Kidney capillary endothelial cell (primary cell): ENCODE measurements at places on chromosomes 2 and 18.

- DNase-seq = no peak
Measured at GRCh38 chr2:74728842-74729241, 74.8 kb downstream of the SEMA4F start.

GRCh38 chr2:48480526-48480925 is 49.4 kb upstream of the STON1 start:
- no peak for DNase-seq

- no peak for DNase-seq
Measured at GRCh38 chr18:64132871-64133270, 16.0 kb downstream of the LINC00305 start.

DNA sequence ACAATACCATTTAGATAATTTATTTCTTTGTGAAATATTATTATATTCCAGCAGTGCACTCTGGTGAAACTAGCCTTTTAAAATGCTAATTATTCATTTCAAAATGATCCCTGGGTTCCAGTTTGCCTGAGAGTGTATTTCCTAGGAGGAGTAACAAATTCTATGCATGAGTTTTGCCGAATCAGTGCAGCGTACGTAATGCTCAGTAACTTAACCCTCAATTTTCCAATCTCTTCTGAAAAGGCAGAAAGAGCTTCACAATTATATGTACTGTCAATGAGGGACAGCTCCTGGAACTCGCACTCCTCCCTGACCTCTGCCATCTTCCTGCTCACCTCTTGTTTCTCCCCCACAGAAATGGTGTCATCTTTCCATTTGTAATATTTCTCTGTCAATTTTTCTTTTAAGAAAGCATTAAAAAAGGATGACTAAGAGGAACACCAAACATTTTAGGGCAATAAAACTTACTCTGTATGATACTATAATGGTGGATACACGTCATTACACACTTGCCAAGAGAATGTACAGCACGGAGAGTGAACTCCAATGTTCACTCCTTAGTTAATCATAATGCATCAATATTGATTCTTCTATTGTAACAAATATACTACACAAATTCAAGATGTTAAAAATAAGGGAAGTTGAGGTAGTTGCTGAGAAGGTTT is 25.7 kb upstream of the XIRP2 start:
- no peak for DNase-seq

GRCh38 chr2:176317623-176318065 is 48.4 kb downstream of the MTX2 start:
- no peak for DNase-seq

GRCh38 chr2:21253311-21254027 is 129.7 kb downstream of the TDRD15 start:
- DNase-seq = no peak

DNA sequence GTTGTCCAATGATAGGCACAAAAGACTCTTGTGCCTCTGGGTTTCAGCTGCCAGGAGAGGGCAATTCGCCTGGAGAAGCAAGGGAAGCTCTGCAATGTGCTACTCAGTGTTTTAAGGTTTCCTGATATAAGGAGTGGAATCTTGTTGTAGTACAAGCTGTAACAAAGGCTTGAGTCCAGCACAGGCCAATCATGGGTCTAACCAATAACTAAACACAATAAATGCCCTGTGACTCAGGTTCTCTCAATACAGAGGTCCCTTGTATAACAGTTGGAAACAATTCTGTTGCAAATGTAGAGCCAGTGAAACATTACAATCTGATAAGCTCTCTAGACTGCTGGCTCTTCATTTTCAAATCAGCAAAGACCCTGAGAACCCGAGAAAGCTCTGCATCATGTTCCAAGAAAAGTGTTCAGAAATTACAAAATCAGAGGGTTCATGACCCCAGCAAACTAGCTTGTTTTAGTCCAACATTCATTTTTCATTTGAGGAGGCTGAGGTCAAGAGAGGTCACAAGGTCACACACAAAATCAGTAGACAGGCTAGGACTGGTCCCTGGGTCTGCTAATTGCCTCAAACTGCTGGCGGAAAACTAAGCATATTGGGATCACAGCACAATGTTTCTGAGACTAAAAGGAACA is 59.0 kb upstream of the DNMT3A start:
- no peak for DNase-seq

GRCh38 chr18:78192054-78192453 is 787.6 kb upstream of the SALL3 start:
- DNase-seq = no peak

DNA sequence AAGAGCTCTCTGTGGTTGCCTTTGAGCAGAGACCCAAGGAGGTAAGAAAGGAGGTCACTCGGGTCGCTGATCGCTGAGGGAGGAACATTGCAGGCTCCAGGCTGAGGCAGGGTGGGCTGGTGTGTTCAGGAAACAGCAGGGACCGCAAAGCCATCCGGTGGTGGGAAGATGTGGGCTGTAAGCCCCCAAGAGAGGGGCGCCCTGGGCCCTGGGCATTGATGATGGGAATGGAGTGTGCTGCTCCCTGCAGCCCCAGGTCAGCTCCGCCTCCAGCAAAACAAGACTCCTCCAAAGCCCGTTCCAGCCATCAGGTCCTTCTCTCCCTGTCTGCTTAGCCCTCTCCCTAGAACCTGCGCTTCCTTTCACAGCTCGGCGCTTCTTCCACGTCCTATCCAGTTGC is 229.7 kb downstream of the KLHL29 start:
- no peak for DNase-seq

DNA sequence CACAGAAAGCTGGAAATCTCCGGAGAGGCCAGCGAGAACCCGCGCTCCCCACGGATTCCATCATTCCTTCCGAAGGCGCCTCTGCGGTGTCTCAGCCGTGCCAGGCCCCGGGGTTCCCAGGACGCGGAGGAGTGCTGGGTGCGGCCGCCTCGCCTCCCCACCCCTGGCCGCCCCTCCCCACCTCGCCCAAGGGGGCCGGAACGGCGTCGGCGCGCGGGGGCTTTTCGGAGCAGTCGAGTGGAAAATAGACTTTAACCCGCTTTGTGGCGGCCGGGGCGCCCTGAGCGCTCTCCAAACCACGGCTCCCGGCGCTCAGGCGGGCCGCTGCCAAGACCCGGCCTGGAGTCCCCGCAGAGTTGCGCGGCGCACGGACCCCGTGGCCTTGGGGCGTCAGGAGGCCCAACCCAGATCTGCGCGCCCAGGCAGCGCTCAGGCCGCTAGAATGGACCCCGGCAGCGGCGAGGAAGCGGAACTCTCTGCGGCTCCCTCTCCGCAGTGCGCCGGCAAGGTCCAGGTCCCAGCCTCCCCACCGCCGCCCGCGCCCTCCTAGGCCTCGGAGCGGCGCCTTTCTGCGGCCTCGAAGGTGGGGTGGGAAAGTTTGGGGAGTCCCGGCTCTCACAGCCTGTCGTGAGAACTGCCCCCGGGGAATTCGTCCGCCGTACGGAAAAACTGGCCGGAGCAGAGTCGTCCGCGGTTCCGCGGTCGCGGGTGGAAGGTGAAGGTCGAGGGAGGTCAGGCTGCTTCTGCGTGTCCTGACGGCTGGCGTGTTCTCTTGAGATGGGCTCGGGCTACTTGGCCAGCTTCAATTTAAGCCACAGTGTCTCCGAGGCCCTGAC is 1.2 kb upstream of the EMX1 start:
- no peak for DNase-seq

GRCh38 chr2:37321029-37321682 is 3.5 kb downstream of the PRKD3 start:
- no peak for DNase-seq

GRCh38 chr2:1398191-1398590 is 15.1 kb upstream of the TPO start:
- no peak for DNase-seq

- no peak for DNase-seq
Measured at GRCh38 chr2:159199761-159200465, 86.6 kb downstream of the WDSUB1 start.

GRCh38 chr2:218000136-218000535 is 2.7 kb downstream of the TNS1 start:
- DNase-seq = no peak

DNA sequence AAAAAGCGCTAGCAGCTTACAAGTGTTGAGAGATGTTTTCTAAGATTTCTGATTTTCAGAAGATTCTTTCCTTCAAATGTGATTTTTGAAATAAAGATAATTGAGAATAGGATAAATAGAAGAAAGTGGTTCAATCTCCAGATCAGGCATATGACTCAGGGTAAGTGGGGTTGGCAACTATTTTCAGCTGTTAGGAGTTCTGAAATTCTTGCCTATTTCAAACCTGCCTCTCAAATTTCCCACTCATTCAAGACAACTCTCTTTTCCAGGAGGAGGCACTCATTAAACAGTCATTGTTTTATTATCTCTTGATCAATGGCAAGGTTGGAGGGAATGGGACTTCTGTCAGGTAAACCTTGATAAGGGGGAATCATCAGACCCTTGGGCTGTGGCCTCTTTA is 138.9 kb downstream of the HNMT start:
- no peak for DNase-seq

DNA sequence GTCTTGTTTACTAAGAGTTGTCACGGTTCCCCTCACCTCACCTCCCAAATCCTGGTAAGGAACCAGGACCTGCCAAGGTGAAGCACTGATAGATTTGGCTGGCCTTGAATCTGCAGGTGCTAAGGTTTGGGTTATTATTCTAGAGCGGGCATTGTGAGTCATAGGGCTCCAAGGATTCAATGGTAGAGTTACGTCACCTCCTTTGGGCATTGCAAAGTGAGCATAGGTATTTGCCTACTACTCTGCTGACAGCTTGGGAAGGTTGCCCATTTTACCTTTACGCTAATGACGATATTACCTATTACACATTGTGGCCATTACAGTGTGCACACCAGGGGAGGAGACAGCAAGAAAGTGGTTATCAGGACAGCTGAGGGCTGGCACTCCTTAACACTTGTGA is 59.3 kb downstream of the SETBP1 start:
- DNase-seq = no peak

DNA sequence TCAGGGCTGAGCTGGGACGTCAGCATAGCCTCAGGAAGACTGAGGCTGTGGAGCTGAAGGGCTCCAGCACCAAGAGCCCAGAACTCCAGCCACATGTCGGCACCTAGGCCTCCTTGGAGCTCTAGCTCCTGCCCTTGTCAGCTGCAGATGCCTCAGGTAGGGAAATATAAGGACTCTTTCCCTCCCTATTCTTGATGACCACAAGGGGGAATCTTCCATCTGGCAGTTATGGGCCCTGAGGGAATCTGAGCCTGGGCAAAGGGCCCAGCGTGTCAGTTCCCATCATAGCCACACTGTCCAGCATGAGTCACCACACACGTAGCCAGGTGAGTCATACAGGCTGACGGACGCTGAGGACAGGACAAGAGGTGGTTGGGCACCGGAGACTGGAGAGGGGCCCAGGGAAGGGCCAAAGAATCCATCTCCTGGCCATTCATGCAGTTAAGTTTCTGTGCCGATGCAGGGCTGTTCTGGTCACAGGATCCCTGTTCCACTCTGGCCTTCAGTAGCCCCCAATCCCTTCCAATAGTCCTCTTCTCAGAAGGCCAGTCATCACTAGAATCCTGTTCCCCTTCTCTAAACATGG is 1.8 kb downstream of the MPV17 start:
- DNase-seq = peak; percentile 97

- DNase-seq = no peak
Measured at GRCh38 chr2:29159125-29159524, 43.9 kb downstream of the CLIP4 start.

DNA sequence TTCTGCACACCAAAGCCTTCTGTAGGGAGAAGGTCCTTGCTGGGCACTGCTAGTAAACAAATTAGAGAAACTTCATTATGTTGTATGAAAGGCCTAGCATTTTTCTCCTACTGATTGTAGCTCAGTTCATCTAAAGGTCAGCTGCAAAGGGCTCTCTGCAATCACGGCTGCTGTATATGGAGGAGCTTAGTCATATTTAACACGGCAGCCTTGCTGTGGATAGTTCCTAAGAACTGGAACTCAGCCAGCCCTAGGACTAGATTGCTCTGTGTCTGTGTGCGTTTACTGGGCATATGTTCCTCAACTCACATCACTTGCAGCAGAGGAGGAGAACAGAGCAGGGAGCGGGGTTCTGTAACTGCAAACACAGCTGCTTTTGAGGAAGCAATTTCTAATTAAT is 1103.9 kb upstream of the KLHL29 start:
- peak; percentile 60 for DNase-seq

GRCh38 chr18:2409906-2410305 is 161.4 kb downstream of the METTL4 start:
- no peak for DNase-seq

DNA sequence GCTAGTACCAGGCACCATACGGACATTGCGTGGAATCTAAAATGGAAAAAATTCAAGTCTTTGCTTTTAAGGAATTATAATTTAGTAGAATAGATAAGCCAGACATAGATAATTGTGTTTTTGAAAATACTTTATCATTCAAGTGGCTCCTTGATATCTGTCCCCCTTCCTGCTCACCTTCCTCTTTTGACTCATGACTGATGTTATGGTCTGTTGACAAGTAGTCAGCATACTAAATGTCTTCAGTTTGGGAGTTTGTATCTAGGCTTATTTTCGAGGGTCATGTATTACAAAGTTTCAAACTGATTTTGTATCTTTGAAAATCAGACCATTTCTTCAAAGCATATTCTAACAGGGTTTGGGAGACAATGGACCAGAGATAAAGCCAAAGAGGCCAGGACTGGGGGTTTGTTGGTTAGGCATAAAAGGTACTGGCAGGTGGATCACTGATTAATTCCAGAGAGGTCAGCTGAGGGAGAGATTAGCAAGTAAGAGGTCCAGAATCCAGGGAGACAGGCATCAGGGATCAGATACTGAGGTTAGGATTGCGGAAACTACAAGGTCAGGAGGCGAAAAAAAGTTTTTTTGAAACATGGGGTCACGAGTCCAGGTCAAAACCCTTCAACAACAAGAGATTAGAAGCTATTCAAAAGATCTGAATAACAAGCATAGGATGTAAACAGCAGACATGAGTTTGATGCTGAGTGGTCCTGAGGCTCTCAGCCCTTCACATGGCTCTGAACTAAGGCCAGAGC is 31.5 kb upstream of the KLHL14 start:
- no peak for DNase-seq

- peak; percentile 5 for DNase-seq
Measured at GRCh38 chr18:32048507-32049091, 30.0 kb downstream of the RNF125 start.

- no peak for DNase-seq
Measured at GRCh38 chr2:222232372-222232771, 66.4 kb downstream of the PAX3 start.

DNA sequence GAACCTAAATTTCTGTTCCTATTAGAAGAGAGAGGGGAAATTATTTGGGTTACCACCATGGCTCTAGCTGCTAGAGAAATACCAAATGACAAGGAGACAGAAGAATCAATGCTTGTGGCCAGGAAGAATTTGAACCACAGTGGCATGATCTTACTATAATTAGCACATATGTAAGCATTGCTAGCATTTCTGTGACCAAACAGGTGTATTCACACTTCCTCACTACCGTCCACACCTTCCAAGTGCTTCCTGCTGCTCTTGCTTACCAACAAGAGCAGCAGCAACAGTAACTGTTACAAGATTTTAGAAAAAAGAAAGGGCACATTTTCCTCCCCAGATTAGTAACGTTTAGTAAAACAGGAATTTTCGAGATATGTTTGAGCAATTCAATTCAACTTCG is 60.5 kb downstream of the CDH7 start:
- DNase-seq = no peak
